ENCODE measurements at places on chromosomes 6 and 20.

DNA sequence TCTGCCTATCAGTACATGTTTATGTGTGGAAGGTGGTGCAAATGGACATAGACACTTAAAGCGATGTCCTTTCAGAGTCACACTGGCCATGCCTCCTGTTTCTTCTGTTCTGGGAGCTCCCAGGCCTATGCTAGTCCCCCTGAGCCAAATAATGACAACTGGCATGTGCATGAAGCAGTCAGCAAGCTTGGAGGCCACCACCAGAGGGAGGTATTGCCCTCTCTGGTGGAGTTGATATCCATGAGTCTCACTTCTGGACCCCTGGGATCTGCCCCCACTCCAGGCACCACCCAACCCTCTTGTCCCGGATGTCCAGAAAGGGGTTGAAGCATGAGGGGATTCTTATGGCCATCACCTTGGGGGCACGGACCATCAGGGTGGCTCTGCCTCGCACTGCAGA is 172.2 kb downstream of the AIG1 start:
- DNase-seq: no peak

GRCh38 chr6:43377710-43378229 is 8.3 kb upstream of the ZNF318 start:
- DNase-seq: no peak

DNA sequence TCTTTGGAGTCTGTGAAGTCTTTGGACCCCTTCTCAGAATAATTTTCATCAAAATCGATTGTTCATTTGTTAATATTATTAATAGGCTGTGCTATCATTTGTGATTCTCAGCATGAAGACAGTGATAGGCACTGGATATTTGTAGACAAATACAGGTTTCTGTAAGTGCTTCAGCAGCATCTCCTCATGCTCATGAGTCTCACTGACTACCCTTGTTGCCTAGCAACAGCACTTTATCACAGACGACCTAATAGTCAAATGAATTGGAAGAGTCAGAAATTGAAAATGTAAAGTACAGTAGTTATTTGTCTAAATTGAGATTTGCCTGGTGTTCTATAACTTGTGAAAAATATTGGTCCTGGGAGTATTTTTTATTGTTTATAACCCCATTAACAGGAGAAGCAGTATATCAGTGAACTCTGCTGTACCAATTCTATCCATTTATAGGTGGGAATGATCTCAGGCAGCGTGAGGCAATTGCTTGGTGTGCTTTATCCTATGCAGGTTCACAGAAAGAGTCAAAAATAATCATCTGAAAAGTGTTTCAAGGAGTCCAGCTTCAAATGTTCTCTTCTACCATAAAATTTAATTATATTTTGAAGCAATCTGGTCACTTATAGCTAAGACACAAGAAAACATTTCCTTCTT is 684.6 kb downstream of the RFPL4B start:
- DNase-seq: no peak

GRCh38 chr20:1807394-1807793 is 87.8 kb upstream of the SIRPA start:
- DNase-seq: no peak

DNA sequence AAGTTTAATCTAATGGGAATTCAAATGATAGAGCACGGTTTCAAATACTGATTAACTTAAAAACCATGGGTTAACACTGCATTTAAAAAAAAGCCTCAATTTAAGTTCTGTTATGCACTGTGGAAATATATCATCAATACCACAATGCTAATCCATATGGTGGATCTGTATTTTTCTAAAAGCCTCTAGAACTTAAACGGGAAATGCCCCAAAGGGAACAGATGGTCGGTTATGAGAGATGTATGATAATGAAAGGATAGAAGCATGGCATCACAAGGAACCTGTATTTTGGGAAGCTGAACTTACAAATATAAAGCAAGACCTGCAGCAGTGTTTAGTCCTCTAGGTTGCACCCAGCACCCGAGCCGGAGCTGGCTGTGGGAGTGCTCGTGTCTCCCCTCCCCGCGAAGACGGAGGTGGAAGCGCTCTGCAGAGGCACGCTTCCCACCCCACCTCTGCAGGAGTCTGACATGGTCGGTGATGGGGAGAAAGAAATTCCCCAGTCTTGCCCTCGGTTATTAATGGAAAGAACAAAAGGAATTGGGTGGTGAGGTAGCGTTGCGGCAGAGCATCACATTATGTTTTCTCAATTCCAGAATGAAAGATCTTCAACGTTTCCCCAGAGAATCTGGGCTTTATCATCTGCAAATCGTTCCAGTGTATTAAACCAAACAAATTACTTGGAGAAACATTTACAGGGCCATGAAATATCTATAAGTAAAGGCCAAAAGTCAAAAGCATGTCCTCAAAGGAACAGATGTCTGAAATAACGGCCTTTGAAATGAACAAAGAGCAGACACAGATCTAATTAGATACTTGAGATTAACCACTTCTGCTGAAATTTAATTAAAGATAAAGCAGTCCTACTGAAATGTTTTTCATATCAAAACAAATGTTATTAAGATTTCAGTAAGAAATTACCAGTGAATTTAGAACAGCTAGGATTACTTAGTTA is 103.1 kb upstream of the POPDC3 start:
- DNase-seq: no peak

DNA sequence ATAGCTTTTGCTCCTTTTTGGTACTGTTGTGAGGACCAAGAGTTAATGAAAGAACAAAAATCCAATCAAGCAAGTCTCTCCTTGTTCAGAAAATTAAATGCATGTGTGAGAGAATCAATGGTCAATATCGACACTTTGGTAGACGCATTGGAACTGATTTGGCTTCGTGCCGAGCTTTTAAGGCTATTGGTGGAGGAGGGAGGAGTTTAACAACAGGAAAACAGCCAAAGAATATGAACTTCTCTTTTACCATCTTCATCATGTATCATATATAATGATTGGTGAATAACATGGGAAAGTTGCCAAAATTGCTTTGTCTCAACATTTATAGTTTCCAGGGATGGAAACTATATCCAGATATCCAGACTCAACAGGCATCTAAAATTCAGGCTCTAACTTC is 266.5 kb upstream of the CITED2 start:
- no peak for DNase-seq

GRCh38 chr6:46011188-46012085 is 4.2 kb downstream of the CLIC5 start:
- DNase-seq: no peak

GRCh38 chr6:43746613-43747102 is 23.4 kb upstream of the VEGFA start:
- no peak for DNase-seq

GRCh38 chr20:50642288-50642803 is 49.0 kb downstream of the RIPOR3 start:
- no peak for DNase-seq

DNA sequence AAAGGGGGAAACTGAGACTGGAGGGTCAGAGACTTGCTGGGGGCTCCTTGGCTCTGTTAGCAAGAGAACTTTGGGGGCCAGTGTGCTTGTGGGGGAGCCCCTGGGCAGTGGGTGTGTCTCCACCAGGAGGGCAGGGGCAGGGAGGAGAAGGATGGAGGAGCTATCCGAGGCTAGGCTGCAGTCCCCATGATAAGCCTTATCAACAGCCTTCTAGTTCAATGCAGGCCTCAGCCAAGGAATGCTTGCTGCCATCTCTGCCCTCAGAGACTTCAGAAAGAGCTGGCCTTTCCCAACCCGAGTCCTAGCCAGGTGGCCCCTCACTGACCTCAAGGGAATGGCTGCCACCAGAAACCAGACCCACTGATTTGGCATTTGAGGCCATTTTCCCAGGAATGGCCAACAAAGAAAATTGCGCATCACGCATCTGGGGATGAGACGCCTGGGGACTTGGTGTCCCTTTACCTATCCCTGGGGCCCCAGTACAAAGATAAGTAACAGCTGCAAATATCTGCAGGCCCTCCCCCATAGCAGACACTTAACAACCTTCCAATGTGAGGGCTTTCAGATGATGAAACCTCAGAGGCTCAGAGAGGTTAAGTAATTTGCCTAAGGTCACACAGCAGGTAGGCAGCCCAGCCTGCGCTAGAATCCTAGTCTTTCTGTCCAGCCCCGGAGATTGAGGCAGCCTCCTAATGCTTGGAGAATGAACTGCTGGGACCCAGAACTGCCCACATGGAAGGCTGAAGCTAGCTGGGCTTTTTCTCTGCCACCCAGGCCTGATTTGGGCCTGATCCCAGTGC is 4.9 kb downstream of the TGM2 start:
- no peak for DNase-seq
